Right ventricle myocardium inferior (tissue), 1 donor: ENCODE measurements at places on chromosomes 5 and 9. TPM values are rescaled to one million over a fixed set of nuclear protein-coding genes. Genes with fewer than 3 reads are reported as not detected.

- no peak for DNase-seq
These were observed 24.9 kb upstream of the SNCAIP start for GRCh38 chr5:122287101-122287500.

- no peak for DNase-seq
These were observed 43.2 kb downstream of the MRRF start for GRCh38 chr9:122307925-122308324.

Gene ADAMTS12
- 2.1 TPM for total RNA-seq

DNA sequence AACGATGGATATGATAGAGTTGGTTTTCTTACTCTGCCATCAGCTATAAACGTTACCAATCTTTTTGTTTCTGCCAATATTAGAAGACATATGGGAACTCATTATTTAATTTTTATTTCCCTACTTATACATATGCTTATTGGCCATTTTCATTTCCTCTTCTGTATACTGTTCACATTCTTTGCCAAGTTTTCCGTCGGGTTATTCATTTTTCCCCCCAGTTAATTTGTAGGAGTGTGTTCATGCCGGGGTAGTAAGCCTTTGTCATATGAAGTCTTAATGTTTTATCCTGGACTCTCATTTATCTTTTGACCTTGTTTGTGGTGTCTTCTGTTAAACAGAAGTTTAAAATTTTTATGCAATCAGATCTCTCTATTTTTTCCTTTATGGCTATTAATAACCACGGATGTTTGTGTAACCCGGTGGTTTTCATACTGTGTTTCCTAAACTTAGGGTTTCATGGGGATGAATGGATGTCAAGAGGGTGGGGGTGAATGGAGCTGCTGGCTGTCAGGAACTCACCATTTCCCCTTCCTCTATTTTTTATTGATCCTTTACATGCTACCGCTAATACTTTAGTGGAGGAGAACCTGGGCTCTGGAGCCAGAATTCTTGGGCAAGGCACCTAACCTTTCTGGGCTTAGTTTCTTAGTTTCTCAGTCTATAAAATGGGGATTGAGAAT is 42.5 kb upstream of the PPARGC1B start:
- no peak for DNase-seq

DNA sequence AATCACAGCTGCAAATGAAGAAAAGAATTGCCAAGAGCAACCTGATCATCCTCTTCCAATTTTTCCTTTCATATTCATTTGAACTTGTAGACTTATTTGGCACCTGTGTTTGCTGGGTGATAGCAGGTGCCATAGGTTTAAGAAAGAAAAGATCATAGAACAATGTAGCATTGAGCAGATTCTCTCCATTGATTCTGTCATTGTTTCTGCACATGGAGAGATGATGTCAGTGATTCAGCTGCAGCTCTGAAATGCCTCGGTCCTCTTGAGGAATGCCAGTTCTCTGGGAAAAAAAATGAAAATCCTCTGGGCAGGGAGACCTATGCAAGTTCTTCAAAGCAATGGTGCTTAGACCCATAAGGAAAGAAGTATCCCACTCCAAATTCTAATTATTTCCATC is 418.1 kb upstream of the KLF4 start:
- DNase-seq: no peak

Gene MCC
- total RNA-seq: 31.9 TPM
